ENCODE measurements at places on chromosomes 11 and 22. TPM values are rescaled to one million over a fixed set of nuclear protein-coding genes. Genes with fewer than 3 reads are reported as not detected.

The CHST1 gene
- polyA plus RNA-seq, result 22.8 TPM

The MRPL40 gene
- polyA plus RNA-seq, result 34.0 TPM

The NEU3 gene
- 16.9 TPM for polyA plus RNA-seq

The IL10RA gene
- polyA plus RNA-seq, result 0.76 TPM

The GLB1L2 gene
- 4.0 TPM for polyA plus RNA-seq

The FOLR1 gene
- not detected for polyA plus RNA-seq

The MS4A18 gene
- not detected for polyA plus RNA-seq

The SCN4B gene
- polyA plus RNA-seq, result 0.92 TPM

The SLC2A11 gene
- polyA plus RNA-seq, result 45.7 TPM

The ELFN2 gene
- polyA plus RNA-seq, result 4.4 TPM

The HTR3A gene
- 0.36 TPM for polyA plus RNA-seq

The RFPL3 gene
- 0.50 TPM for polyA plus RNA-seq

The PHOX2A gene
- not detected for polyA plus RNA-seq

The TRIM51 gene
- polyA plus RNA-seq, result not detected

The DCHS1 gene
- 42.4 TPM for polyA plus RNA-seq

The TRIM48 gene
- polyA plus RNA-seq, result not detected

The KLHL35 gene
- polyA plus RNA-seq, result 17.0 TPM

The TMEM191C gene
- polyA plus RNA-seq, result 81.8 TPM

The MPEG1 gene
- 0.21 TPM for polyA plus RNA-seq

The OR2AT4 gene
- polyA plus RNA-seq, result not detected

The CSNK2A3 gene
- 1.9 TPM for polyA plus RNA-seq
